CD4-positive, alpha-beta T cell treated with Interferon alpha-2 for 1 hour (primary cell): ENCODE measurements at places on chromosomes 7 and 10.

DNA sequence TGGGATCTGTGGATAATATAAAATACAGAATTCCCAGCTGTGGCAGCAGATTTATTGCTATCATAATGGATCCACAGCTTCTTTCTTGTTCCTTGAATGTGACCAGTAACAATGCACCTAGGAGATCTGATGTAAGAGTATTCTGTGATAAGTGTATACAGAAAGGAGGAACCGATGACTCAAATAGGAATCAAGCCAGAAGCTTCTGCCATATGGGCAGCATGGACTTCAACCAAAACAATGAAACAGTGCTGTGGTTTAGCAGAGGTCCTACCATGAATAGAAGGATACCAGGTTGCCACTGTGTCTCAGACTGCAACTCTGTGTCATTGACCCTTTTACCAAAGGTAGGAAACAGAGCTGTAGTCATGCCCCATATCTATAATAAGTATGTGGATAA is 81.8 kb downstream of the PTPRZ1 start:
- DNase-seq = no peak

GRCh38 chr10:50550291-50550839 is 73.4 kb downstream of the SGMS1 start:
- no peak for DNase-seq

- no peak for DNase-seq
These were observed 145.2 kb upstream of the PFKP start for GRCh38 chr10:2921956-2922680.

DNA sequence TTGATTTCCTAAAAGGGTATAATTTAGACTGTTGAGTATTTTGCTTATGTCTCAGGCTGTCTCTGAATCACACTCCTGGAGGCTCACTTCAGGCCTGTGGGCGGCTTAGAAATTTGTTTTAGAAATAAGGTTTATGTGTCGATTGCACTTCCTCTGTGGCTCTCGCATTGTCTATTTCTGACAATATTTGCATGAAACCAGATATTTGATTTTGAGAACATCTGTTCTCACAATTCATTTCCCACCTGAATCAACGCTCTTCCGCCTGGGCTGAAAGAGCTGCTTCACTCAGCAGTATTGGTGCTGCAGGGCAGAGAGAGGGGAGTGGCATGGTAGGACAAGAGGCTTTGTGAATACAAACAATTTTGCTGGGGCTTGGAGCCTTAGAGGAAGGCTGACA is 262.0 kb downstream of the ADRA2A start:
- DNase-seq = no peak

GRCh38 chr10:70048030-70048723 is 4.5 kb upstream of the MACROH2A2 start:
- no peak for DNase-seq

GRCh38 chr10:48414778-48415177 is 108.3 kb downstream of the MAPK8 start:
- no peak for DNase-seq

- DNase-seq = no peak
These were observed 55.4 kb upstream of the KIAA1217 start for GRCh38 chr10:24153537-24153936.

DNA sequence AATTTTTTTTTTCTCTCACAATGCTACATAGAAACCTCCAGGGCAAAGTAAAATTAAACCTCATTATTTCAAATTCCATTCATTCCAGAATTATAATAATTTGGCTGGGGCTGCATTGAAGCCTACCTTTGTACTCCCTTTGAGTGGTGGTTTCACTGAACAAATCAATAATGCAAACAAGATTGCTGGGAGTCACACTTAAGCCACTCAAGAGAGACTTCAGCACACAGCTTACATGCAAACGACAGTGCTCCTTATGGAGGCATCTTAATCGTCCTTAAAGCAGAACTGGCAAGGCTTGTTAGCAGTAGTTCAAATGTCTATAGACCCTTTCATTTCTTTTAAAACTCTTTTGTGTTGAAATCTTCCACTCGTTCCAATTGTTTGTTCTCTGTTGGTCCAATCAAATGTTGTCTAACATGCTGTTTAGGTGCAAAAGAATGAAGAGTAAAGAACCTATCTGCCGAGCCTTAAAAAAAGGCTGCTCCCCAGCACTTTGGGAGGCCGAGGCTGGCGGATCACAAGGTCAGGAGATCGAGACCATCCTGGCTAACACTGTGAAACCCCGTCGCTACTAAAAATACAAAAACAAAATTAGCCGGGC is 294.9 kb downstream of the FGFR2 start:
- DNase-seq = no peak

GRCh38 chr10:75431180-75432111 is at the start of gene LRMDA:
Gene LRMDA, plus strand, starts transcription at chr10:75431624.
- no peak for DNase-seq

DNA sequence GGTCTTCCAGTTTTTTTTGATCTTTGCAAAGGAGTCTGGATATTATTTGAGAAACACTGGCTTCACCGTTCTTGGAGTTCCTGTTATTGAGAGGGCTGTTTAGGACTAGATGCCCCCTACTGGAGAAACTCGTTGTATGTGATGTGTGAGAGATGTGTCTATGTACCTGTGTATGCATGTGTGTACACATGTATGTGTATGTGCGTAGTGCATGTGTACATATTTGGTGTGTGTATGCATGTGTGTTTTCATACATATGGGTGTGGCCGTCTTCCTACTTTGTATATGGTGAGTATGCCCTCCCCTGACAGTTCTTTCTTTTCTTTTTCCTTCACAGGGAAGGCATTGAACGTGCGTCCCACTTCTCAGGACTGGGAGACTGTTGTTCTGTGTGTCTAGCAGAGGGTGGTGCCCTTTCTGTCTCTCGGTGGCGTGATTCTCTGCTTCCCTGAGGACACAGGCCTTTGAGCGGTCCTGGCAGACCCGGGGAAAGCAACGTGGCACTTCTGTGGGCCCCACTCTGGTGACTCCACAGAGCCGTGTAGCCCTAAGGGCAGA is 3.0 kb upstream of the CALHM3 start:
- peak; percentile 46 for DNase-seq

GRCh38 chr10:18620856-18621255 is 30.5 kb downstream of the NSUN6 start:
- no peak for DNase-seq

DNA sequence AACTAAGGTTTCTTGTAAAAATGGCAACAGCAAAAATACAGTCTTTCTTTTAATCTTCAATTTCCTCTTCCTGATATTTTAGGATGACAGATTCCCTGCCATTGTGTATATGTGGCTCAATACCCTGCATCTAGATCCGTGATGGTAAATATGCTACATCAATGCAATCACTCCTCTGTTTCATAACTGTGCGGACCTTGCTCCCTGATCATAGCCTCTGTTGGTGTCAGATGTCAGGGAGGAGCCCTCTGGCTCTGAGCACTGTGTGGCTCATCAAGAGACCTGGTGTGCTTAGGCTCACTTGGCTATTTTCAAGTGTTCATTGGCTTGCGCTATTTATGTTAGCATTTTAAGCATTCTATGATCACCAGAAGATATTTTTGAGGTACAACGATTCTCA is 33.0 kb upstream of the AGR3 start:
- DNase-seq = no peak

DNA sequence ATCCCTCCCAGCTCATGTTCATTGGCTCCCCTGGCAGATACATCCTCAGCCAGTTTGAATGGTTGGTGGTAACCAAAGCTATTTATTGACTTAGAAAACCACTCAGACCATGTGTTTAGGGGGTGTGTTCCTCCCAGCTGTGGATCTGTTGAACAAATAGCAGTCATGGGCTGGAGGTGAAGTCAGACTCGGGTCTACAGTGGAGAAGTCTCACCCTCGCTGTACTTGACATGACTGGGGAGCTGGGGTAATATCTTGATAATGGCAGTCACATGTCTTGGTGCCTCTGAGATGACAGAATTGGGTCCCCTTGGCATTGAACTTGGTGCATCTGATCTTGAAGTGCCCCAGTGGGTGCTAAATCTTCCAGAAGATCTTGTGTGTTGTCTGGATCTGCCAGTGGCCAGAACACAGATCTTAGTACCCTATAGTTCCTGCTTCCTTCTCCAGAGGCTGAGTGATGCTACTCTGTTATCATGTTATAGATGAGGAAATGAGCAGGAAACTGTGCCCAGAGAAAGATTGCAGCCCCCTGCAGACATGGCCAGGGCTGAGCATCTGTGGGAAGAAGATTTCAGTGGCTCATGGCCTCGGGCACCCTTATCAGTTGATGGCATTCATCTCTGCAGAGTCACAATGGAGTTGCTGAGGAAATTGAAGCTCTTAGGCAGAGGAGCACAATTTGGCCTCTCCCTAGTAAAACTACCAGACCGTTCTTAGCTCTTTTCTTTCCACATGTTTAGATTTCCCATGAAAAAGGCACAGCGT is 50.4 kb downstream of the ADRA2A start:
- DNase-seq = no peak

DNA sequence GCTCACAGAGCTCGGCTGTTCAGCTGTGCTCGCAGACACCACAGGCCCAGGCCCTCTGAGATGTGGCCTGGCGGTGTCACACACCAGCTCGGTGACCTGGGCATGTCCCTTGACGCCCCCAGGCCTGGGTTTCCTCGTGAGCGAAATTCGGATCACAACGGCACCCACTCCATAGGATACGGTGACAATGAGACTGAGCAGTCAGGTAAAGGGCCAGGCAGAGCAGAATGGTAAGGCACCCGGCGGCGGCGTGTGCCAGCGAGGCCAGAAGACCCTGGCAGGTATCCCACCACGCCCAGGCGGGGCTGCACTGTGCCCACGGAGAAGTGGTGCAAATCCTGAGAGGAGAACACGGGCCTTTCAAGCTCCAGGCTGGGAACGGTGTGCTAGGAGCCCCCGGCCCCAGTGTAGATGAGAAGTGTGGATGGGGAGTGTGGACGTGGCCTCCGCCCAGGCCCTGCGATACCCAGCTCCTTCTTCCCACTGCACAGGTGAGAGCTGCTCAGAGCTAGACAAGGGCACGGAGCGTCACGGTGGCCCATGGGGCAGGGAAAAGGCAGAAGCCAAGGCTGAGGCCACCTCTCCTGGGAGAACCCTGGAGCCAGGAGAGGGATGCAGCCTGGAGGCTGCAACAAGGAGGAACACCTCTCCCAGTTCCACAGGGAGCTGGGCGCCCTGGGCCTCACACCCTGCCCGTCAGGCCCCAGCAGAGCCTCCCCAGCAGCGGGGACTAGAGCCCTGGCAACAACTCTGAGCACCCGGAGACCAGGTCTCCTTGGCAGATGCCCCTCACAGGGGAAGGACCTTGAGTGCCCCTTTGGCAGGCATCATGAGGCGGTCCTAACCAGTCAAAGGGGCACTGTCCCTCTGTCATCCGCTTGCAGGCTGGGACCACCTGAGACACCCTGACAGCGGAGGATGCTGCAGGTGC is 219.1 kb downstream of the MAD1L1 start:
- DNase-seq = peak; percentile 0

GRCh38 chr7:69817121-69817520 is 218.8 kb downstream of the AUTS2 start:
- no peak for DNase-seq

DNA sequence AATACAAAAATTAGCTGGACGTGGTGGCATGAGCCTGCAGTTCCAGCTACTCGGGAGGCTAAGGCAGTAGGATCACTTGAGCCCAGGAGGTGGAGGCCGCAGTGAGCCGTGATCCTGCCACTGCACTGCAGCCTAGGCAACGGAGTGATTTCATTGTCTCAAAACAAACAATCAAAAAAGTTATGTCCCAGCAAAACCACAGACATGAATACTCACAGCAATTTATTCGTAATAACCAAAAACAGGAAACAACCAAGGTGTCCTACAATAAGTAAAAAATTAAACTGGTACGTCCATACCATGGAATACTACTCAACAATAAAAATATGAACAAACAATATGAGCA is 11.6 kb upstream of the CYTH3 start:
- no peak for DNase-seq

DNA sequence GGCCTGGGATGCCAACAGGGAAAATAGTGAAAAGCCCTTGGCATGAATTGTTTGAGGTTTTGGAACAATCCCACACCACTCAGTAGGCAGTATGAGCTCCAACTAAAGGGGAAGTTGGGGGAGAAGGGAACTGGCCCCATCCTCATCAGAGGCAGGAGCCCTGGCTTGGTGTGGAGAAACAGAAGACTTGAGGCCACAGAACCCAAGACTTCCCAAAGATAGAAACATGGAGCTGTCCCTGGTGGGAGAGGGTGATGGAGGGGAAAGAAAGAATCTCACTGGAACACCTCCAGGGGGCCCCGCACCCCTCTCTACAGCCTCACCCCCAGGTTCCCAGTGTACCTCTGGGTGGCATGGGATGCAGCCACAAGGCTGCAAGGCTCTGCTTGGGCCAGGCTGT is 85.7 kb downstream of the VSTM4 start:
- no peak for DNase-seq

DNA sequence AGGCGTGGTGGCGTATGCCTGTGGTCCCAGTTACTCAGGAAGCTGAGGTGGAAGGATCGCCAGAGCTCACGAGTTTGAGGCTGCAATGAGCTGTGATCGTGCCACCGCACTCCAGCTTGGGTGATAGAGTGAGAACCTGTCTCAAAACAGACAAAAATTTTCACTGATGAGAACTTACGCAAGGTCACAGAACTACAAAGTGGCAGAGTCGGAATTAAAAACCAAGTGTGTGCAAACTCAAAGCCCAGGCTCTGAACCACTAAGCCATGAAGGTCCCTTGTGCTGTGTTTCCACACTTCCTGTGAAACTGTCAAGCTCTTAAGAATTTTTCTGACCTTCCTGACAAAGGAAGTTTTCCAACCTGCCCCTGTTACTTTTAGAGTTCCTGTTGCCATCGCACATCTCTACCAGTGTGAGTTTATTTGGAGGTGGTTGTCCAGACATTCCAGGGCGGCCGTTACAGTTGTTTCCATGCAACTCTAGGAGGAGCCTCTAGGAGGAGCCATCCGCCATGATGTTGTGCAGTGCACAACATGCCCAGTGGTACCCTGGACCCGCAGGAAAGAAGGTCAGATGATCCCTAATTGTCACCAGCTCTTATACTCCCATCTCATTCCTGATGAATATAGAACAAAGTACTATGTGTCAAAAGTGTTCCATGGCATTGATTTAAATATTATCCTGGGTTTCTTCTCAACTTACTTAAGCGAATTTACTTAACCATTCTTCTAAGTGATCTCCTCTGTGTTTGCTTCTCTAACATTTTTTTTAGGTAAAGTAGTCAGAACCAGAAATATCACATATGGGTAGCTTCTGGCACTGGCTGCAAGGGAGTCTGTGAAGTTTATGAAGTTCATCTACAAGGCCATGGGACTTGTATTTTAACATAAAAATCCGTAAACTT is 49.0 kb upstream of the LYZL1 start:
- no peak for DNase-seq

GRCh38 chr10:7291487-7292270 is 119.2 kb downstream of the SFMBT2 start:
- DNase-seq = no peak
